Cardiac septum (tissue), 1 donor: ENCODE measurements at places on chromosomes 7 and 10. TPM values are rescaled to one million over a fixed set of nuclear protein-coding genes. Genes with fewer than 3 reads are reported as not detected.

DNA sequence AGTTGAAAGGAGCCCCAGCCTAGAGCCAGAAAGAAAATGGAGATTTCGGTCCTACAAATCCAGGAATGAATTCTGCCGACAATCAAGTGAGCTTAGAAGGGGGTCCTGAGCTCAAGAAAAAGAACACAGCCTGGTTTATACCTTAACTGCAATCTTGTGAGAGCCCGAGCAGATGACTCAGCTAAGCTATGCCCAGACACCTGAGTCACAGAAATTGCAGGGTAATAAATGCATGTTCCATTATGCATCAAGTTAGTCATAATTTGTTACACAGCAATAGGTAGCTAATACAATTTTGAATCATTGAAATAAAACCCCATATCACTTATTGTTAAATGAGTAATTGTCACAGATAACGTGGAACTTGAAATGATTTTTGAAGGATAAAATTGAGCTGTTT is 111.8 kb upstream of the FOXP2 start:
- DNase-seq, result no peak

DNA sequence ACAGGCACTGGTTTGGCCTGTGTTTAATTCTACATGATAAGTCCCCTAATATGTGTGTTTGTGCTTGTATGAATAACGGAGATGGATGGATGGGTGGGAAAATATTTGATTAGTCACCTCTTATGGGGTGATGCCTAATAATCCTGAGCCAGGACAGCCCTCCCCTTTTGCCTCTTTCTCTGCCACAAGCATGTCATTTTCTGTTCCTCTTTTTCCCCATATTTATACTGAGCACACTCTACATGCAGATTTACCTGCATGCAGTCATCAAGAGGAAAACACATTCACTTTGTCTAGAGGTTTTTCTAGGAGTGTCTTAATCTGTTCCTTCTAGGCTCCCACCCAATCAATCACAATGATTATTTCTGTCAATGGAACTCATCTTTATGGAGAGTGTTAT is 111.6 kb upstream of the TBX20 start:
- DNase-seq, result no peak

DNA sequence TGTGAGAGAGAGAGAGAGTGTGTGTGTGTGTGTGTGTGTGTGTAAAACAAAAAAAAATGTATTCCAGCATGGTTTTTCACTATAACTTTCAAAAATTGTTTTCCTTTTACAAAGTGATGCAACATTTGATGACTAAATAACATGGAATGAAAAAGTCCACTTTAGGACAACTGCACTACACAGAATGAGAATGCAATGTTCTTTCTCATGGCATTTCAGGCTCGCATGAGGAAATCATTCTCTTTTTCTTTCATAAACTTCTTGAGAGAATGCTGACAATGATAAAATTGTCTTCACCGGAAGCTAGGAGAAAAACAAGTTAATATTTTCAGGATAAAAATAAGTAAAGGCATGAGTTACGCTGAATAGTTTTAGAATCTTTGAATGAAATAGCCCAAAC is 53.7 kb downstream of the SLC16A12 start:
- DNase-seq, result no peak

The ENKUR gene
- not detected for total RNA-seq

DNA sequence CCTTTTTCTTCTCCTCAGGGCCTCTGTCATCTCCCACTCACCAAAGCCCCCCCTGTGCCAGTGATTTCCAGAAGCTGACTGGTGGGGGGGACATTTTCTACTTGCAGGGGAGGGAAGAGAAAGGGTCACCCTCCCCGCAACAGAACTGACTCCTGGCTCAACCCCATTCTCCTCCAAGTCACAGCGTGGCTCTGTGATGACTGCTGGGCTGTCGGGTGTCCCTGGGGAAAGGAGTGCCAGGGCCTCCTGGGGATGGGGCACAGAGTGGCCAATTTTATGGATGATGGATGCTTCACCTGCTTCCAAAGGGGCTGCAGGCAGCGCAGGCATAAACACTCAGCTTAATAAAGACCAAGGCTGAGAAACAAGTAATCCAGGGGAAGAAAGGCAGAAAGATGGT is 523.0 kb downstream of the PTPRN2 start:
- DNase-seq, result no peak

DNA sequence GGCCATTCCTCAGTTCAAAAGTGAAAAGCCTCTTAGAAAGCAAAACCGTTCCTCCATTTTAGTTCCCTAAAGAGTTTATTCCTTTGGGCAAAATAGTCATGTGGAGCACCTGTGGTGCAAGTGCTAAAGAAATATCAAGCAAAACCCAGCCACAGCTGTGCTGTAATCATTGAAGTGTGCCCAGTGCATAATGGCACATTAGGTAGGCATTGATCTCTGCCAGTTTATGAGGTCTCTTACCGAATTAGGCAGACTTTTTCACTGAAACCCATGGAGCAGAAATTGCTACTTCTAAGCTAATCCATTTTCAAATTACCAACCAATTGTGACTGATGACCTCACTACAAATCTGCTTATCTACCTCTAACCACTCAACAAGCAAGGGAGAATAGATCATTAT is 97.2 kb upstream of the SEMA3A start:
- no peak for DNase-seq

GRCh38 chr10:50946991-50947781 is 61.8 kb upstream of the A1CF start:
- DNase-seq, result no peak

The SLC29A3 gene
- total RNA-seq, result 1.6 TPM

The SVOPL gene
- not detected for total RNA-seq

- no peak for DNase-seq
Measured at GRCh38 chr10:11720260-11720741, 21.9 kb upstream of the ECHDC3 start.

DNA sequence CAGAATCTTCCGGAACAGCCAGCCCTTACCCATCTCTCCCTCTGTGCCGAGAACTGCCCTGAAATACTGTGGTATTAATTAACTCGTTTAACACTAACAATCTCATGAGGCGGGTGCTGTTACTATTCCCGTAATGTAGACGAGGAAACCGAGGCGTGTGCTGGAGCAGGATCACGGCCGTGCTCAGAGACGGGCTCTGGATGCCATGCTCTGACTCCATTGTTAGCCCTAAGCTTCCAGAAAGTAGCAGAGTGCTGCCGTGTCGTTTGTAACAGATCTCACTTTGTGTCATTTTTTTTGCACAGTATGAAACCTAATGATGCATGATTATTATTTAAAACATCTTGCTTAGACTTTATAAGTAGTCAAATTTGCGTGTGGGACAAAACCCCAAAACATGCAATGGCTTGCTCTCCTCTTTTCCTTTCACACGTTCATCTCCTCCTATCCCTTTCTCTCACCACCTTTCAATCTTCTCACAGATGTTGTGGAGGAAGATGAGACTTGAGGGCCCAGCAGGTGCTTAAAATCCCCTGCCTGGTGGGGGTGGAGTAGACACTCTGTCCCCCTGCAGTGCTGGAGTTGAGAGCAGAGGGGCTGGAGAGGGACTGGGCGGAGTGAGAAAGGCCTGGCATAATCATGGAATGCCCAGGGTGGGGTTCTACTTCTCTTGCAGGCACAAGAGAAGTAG is 482 bp upstream of the ACTR3C start:
- no peak for DNase-seq

The LIPN gene
- not detected for total RNA-seq

DNA sequence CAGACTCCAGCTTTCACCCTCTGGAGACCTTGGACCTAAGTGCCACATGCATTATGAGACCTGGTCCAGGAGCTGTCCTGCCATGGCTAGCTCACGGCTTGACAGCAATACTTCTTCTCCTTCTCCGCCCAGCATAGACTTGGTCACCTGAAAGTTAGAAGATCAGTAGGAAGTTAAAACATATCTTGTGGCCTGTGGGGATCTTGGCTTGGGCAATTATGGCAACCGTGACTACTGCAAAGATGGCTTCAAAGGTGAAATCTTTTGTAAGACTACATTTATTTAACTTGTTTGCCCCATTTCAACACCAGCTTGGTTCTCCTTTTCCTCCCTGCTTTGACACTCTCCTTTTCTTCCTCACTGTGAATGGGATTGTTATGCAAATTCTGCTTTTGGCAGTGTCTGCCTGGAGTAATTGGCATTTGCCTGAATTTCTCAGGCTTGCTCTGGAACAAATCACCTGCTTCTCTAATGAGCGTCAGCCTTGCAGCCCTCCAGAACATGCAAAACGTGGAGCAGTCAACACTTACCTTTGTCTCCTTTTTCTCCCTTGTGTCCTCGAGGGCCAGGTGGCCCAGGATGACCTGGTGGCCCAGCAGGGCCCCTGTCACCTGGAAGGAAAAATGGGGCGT is 53.4 kb downstream of the COL17A1 start:
- DNase-seq, result no peak

DNA sequence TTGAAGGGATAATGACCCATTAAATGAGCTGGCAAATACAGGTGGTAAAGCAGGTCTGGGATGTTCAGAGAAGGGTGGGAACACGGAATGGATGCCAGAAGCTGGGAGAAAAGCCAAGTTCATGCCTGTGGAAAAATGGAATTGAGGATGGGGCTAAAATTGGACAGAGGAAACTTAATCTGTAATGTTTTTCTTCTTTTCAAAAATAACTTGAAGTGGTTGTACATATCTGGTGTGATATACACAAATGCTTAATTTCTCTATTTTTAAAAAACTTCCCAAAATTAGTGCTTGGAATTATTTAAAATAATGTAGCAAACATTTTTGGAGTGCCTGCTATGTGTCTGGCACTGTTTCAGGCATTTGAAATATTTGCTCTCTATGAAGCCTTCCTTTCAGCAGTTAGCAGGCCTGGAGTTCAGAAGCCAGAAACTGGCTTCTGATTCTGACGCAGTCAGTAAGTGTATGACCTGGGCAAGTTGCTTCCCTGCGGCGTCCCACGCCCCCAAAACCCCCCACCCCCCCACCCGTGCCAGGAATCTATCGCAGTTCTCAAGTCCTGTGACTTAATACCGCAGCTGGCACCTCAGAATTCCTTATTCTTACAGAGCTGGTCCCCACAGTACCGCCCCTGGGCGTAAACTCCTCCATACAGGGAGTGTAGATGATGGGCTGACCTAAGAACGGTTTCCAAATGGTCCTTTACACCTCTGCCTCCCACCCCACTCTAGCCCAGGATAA is 828 bp upstream of the MALSU1 start:
- no peak for DNase-seq

- peak; percentile 56 for DNase-seq
Measured at GRCh38 chr10:570628-571163, 118.8 kb downstream of the DIP2C start.
